ENCODE measurements at places on chromosomes 4 and X.
A peak's percentile ranks its signal among the peaks of the same experiment; 100 is the strongest.

DNA sequence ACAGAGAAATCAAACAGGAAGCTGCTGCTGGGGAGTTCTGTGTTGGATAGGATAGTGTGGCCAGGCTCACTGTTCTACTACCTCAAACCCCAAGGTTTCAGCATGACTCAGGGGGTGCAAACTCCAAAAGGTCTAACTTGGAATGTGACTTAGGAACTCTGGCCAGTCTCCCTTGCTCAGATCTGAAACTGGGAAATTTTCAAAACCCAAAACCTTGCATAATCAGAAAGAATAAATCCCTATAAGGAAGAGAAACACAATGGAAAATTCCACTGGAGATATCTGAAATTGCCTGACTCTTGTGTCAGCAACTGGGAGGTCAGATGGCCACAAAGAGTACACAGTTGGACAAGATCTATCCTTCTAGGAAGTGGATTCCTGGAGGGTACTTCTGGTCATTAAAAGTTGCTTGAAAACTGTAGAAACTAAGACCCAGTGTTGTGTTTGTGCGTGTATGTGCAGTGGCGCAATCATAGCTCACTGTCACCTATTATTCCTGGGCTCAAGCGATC lies 58.0 kb downstream of the PPEF2 start:
- no peak for DNase-seq

GRCh38 chr4:173699841-173700475 lies 169.9 kb upstream of the HAND2 start:
- no peak for DNase-seq

GRCh38 chr4:147591106-147591505 lies 26.1 kb upstream of the TMEM184C start:
- no peak for DNase-seq

GRCh38 chr4:145171911-145172310 lies 8.5 kb downstream of the OTUD4 start:
- DNase-seq, result no peak

DNA sequence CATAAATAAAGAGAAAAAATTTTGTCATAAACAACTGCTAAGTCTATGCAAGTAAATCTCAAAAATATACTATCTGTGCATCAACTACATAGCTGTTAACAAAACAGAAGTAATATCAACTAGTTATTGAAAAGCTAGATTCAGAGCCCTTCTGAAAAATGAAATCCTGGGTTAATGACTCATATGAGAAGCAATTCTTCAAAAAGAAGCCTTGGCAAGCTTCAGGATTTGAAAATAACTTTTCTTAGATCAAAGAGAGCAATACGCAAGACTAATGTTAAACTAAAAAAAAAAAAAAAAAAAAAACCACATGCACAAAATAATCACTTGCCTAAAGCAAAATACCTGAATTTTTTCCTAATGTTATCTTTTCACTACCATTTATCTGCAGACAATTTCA lies 566.1 kb upstream of the BOD1L1 start:
- DNase-seq, result no peak

GRCh38 chr4:41528512-41529205 lies 9.3 kb upstream of the LIMCH1 start:
- DNase-seq, result no peak

DNA sequence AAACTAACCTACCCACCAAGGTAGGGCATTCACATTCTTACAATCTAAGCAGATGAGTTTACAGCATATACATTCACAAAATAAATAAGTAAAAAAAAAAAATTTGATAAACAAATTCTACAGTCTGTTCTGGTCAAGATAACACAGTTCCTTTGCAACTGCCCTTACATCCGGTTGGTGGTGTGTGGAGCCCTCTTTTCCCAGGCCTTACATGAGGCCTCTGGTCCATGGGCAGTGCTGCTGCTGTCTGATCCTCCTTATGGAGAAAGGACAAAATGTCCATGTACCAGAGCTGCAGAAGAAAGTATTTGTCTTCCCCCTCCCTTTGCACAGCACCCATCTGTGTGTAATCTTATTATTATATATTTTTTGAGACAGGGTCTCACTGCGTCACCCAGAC lies 2.2 kb upstream of the SEPTIN11 start:
- DNase-seq, result no peak

DNA sequence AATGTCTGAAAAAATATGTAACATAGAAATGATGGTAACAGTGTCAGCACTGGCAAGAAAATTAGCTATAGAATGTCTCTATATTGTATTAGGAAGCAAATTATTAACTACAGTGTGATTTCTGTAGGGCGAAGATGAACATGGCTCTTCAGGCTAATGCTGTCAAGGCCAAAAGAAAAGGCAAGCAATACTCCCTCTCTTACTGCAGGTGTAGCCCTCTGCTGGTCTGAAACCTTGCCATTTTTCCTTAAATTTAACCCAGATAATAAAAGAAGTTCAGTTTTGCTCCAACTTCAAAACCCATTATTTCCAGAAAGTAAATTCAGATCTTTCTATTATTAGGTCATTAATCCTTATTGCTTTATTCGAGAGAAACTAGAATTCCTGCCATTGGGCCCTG lies 215.9 kb downstream of the LRBA start:
- no peak for DNase-seq

DNA sequence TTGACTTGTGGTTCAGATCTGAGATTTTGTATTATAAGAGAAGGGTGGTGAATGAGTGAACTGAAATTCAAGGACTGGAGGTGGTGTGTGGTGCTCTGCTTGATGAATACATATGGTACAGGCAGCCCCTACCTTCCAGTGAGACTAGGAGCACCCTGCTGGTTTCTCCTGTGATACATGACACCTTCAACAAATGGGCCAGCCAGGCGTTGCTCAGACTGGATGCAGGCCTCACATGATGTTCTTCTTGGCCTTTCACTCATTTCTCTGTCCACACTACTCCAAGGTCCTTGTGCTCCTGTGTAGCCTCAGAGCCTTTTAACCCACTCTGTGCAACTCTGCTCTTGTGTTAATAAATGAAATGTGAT lies 67.2 kb downstream of the FNIP2 start:
- DNase-seq, result no peak

DNA sequence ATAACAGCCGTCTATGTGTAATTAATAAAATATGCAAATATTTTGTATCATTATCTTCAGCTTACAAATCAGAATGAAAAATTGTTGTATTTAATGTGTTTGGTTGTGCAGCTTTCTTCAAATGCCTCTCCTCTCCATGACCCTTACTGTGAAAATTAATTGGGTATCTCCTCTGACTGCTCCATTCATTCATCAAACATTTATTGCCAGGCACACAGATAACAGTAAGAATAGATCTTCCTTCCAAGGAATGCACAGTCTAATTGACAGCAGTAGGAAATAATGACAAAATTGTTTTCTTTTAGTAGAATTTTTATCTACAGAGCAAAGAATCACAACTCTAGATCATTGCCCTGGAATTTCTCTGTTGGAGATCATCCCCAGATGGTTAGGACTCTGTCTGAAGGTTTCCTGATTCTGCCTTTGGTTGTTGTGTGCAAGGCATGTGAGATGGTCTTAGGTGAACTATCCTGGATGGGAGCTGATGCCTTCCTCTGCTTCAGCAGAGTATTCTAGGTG lies 395.0 kb upstream of the FAT1 start:
- DNase-seq, result no peak

GRCh38 chr4:67754288-67754687 lies at the start of gene GNRHR:
Gene GNRHR (minus strand): TSS chr4:67754388. CDS start chr4:67754335, 53 bp downstream.
- no peak for DNase-seq

- DNase-seq, result no peak
These were observed 1469.0 kb upstream of the PABPC4L start for GRCh38 chr4:135670548-135670947.

- peak; percentile 11 for DNase-seq
These were observed 110.5 kb downstream of the ANXA3 start for GRCh38 chr4:78661921-78662521.

DNA sequence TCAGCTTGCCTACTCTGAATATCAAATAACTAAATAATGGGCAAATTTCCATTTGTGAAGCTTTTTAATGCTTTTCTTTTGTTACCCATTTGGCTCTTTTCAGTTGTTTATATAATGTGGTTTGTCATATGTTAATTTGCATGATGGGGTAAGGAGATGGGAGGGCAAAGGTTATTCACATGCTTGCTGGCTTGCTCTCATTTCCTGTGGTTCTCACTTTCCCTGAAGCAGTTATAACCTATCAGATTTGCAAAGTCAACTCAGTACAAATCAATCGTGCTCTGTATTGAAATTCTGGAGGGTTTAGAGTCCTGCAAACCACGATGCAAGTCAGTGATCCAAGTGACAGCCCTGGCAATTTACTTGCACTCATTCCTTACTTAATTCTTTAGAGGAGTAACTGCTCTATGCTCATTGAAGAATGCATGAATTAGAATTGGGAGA lies 711.2 kb downstream of the ADGRL3 start:
- no peak for DNase-seq

- DNase-seq, result no peak
These were observed 411.0 kb upstream of the NDST3 start for GRCh38 chr4:117623326-117623725.

Measured in activated CD4-positive, alpha-beta T cell treated with anti-CD3 and anti-CD28 coated beads, Interleukin-2, amount 10 ng/mL, durations not matched to agents 7 days and 5 days (primary cell).